ENCODE measurements at places on chromosomes 7 and 10. TPM values are rescaled to one million over a fixed set of nuclear protein-coding genes. Genes with fewer than 3 reads are reported as not detected.

GRCh38 chr10:7230951-7231350 lies 179.9 kb downstream of the SFMBT2 start:
- no peak for DNase-seq

DNA sequence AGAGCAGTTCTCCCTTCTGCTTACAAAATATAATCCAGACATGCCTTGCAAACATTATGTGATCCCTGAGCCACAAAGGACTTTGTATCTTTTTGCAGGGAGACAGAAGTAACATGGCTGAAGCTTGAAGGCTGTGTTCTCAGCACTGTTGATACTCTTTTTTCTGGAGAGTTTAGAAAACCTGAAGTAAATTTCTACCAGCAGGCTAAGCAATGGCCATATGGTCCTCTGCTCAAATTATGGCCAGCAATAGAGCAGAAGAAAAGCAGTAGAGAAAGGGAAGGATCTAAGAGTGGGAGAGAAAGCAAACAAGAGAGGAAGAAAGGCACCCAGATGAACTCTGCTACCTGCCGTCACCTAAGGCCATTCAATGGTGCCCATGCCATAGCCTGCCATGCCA lies 98.4 kb downstream of the ABLIM1 start:
- DNase-seq = no peak

DNA sequence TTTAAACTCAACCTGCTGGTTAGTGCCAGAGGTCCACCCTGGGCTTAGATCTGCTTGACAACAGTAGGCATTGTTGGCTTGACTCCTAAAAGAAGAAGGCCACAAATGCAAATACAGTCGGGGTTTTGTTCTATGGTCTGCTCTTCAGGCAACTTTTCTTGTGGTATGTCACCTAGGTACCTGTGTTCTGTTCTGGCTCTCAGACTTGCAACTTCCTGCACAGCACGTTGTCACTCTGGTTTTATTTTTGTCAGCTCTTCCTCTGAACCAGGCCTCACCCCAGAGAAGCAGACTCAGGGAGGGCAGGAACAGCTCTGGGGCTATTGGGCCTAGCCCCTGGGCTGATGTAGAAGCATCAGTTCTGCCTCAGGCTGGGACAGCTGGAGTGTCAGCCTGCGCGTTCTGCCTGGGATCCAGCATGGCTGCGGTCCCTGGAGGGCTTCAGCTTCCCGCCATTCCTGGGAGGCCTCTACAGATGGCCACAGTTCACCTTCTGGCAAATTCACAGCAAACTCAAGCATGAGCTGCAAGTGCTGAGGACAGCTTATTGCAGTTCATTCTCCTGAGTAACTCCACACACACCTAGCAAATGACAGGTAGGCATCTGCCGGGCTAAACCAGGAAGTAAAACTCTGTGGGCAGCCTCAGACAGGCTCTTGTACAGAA lies 11.0 kb upstream of the PDCD4 start:
- no peak for DNase-seq

GIMAP5 gene
- total RNA-seq = 1.2 TPM

FAM25A gene
- not detected for total RNA-seq

ZNF786 gene
- total RNA-seq = 3.0 TPM

GRCh38 chr7:79471283-79471682 lies 17.8 kb upstream of the MAGI2 start:
- no peak for DNase-seq

OR6V1 gene
- not detected for total RNA-seq

- DNase-seq = no peak
Measured at GRCh38 chr10:117112220-117112619, 25.9 kb downstream of the VAX1 start.

DNA sequence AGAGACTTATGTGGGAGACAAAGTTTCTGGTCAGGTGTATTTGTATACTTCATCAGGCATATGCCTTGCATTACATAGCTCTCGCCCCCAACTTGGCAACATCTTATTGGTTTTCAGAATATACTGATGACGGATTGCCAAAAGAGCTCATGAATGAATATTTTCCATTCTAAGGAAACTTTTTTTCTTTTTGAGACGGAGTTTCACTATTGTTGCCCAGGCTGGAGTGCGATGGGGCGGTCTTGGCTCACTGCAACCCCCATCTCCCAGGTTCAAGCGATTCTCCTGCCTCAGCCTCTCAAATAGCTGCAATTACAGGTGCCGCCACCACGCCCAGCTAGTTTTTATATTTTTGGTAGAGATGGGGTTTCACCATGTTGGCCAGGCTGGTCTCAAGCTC lies 6.0 kb downstream of the CYCS start:
- DNase-seq = no peak

ANXA8 gene
- total RNA-seq = 0.55 TPM

Data from H4 (cell line).